ENCODE measurements at places on chromosomes 11 and 22.

DNA sequence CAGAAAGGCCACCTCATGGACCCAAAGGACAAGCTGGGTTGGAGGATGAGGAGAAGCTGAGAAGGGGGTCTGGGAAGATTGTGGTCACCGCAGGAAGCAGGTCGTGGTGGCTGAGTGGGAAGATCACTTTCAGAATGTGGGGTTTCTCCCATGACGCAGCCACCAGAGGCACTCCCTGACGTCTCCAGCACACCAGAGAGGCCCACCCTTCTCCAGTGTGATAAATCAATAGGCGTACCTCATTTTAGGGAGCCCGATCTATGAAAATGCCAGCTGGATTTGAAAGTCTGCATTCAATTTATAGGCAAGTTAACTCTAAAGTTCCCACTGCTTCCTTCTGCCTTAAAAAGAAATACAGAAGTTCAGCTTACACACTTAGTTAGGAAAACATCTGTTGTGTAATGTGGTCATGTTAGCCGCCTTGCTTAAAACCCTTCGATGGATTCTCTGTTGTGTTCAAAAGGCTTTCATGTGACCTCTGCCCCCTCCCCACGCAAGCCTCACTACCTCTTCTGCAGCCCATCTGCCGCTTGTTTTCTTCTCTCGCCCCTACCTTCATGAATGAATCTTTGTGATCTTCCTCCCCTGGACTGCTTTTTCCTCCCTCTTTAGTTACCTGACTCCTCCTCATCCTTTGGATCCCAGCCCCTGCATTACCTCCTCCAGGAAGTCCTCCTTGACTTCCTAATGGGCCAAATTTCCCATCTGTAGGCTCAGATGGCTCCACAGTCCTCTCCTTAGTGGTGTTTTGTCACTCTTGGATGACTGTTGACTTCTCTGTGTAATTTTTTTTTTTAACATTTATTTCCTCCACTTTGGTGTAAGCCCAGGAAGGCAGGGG, 10.7 kb downstream of the TSPAN18 start:
- no peak for DNase-seq

- peak; percentile 70 for DNase-seq
These were observed 28.6 kb upstream of the RASL10A start for GRCh38 chr22:29344137-29344536.

DNA sequence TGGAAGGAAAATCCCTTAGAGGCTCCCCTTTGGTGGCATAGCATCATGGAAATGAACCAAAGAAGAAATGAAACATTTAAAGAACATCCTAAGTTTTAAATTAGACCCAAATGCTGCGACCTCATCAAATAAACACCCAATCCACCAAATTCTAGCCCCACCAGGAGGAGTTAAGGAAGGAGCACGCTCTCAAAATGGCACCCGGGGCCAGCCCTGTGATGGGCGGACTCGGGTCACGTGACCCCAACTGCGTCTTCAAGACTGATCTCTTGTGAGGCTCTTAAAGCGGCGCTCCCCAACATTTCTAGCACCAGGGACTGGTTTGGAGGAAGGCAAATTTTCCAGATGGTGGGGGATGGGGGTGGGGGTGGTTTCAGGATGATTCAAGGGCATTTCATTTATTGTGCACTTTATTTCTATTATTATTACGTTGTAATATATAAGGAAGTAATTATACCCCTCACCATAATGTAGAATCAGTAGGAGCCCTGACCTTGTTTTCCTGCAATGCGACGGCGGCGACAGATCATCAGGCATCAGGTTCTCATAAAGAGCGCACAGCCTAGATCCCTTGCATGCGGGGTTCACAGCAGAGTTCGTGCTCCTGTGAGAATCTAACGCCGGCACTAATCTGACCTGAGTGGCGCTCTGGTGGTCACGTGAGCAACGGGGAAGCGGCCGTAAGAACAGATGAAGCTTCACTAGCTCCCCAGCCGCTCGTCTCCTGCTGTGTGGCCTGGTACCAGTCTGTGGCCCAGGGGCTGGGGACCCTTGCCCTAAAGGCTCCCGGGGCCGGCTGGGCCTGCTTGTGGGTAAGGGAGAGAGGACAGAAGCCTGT, 90.6 kb upstream of the SLC22A12 start:
- DNase-seq: no peak

GRCh38 chr11:17988465-17988864, 24.4 kb downstream of the SERGEF start:
- DNase-seq: no peak

DNA sequence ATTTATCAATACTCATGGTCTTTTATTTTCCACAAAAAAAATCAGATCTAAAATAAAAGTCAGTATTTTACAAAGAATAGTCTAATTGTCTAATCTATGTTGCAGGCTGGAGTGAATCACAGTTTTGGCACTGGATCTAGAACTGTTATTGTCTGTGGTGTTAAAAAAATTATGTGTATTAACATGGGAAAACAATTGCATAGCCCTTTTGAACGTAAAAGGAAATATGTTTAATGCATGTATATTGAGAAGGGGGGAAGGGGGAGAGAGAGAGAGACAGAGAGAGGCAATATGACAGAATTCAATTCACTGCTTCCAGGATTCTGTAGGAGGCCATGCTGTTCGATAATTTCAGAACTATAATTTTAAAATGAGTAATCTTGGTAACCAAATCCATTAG, 324.9 kb upstream of the CCDC90B start:
- DNase-seq: no peak

- DNase-seq: no peak
These were observed 7.8 kb downstream of the TTC12 start for GRCh38 chr11:113322158-113322557.

DNA sequence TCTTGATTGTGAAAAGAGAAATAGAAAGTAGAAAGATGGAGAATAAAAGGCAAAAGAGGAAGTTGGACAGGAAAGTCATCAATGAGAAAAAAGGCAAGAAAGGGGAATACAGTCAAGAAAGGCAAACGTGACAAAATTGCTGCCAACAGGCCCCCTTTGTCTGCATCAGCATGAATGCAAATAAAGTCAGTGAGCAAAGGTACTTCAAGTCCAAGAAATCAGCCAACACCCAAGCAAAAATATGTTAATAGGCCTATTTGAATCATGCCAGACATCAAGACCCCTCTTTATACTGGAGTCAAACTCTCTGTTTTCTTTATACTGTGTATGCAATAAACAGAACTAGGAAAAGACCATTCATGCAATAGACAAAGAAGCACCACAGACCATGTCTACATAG, 34.3 kb downstream of the GUCY1A2 start:
- no peak for DNase-seq

DNA sequence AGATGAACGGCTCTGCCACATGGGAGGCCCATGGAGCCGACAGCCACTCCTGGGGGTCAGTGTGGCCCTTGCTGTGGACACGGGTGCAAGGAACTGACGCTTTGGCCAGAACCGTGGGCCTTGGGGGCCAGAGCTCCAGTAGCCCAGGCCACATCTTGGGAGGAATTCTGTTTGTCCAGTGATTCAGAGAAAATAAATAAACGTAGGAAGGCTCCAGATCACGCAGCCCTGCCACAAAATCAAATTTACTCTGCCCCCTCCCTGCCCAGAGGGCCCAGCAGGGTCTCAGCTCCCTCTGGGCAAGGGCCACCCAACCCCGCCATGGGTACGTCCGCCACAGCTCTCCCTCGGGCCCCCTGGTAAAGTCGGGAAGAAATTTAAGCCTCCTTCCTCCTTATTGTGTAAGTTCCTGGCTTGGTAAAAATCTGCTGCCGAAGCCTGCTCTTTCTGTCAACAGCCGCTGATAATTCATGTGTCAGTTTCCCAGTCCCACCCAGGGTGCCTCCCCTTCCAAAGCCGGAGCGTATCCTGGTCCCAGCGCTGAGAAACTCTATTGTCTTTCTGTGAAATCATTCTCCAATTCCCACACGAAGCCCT, 6.9 kb upstream of the MUC5AC start:
- DNase-seq: no peak

DNA sequence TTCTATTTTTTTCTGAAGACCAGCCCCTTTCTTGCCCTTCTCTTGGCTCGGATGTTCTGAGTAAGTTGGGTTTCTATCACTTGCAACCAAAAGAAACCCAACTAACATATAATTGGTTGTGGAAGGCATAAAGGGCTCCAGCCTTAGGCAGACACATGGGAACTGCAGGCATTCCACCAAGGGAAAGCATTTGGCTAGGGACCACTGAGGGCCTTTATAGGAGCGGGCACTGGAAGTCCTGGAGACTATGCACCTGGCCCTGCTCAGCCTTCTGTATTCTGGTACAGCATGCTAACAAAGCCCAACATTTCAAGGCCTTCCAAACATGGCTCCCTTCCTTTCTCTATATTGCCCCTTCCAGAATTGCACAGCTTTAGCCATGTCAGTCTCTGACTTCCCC, 17.6 kb upstream of the LMO1 start:
- no peak for DNase-seq

DNA sequence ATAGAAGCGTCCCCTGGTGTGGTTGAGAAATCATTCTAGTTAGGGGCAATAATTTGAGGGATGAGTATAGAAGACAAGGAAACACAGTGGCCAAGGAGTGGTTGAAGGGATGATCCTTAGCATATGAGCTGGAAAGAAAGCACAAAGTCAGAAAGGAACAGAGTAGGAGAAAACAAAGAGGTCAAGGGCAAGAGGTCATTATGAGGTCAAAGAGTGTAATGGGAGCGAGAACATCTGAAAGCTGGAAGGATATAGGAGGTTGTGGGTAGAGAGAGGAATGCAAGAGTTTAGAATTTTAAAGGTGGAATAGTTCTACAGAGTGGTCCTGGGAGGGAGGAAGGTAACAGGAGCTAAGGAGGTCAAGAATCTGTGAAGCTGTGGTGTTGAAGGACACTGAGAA, 2.0 kb downstream of the DCHS1 start:
- no peak for DNase-seq

DNA sequence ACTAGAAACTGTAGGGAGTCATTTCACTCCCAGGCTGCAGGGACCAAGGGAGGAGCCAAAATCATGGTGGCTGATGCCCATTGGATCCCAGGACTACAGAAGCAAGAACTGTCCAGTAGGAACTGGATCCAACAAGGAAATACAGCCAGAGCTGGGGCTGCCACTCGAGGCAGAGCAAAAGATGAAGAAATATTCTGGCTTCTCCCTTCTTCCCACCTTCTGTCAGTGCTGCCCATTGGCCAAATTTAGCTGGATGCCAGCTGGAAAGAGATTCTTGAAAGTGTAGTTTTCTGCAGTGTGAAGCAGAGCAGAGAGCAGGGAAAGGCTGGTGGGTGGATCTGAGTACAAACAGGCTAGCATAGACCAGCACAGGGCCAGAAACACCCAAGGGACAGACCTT, 45.6 kb downstream of the COMMD9 start:
- DNase-seq: no peak

DNA sequence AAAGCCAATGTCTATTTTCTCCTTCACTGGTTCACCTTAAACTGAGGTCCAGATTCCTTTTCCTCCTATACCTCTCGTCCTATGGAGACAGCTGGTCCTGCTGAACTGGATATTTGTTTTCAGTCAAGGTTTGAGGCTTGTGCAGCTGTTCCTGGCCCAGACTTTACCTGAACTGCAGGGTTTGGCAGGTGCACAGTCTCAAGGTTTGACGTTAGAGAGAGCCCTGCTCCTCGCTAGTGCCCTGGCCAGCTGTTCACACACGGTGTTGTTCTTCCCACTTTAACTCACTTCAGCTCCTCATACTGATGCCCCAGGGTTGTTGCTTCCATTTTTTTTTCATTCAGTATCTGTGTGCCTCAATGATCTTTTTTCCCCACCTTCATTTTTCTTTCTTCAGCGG, 74.0 kb upstream of the TTC12 start:
- no peak for DNase-seq

DNA sequence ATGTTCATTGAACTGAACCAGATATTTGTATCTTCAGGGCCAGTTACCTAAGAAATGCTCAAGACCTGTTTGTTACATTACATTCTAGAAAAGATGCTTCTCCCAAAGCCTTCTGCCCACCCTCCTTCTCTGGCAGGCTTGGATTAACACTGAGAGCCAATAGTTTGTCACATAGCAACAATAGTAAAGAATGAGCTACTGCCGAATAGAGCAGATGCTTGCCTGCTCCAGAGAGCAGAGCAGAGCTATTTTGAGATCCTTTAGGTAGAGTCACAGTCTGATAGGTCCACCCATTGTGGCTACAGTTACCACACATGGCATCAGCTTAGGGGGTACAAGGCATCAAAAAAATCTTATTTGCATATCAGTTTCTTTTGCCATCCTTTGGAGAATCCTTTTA, 13.5 kb upstream of the EP300 start:
- DNase-seq: no peak

DNA sequence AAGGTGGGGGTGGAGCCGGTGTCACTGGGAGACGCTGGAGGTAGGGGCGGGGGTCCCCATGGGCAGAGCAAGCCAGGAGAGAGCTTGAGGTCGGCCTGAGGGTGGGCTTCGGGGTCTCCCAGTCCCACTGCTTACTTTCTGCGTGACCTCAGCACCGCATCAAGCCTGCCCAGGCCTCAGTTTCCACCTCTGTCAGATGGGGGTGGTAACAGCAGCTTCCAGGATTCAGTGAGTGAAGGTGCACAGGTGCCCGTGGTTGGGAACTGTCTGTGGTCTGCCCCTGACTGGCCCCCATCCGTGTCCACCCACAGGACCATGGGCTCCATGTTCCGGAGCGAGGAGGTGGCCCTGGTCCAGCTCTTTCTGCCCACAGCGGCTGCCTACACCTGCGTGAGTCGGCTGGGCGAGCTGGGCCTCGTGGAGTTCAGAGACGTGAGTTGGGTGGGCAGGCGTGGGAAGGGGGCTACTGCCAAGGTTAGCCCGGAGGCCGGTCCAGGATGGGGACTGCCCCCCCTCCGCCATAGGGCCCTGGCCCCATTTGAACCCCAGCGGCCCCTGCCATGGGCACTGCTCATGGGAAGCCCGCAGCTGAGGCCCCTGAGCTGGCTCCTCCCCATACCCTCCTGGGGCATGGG, 2.2 kb downstream of the TCIRG1 start:
- no peak for DNase-seq

DNA sequence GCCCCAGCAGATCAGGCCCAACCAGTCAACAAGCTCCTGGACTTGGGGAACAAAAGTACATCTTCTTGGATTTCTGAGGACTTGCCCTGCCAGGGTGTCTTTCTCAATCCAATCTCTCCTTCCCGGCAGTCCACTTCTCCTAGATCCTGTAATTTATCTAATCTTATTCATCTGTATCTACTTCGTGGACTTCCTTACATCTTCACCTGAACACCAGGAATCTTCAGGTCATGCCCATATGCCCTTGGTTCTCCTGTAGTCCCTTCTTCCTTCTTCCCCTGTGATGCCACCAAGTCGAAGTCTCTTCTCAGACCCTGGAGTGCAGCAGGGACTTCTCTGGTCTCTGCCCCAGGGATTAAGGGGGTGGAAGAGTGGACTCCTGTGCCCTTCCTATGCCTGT, 100.3 kb downstream of the ZNF280B start:
- no peak for DNase-seq

GRCh38 chr22:34886812-34887211, 179.1 kb upstream of the ISX start:
- DNase-seq: no peak

GRCh38 chr11:31960126-31960525, 130.7 kb upstream of the RCN1 start:
- no peak for DNase-seq

Measured in epithelial cell of prostate (primary cell).